Neural progenitor cell (in vitro differentiated cells): ENCODE measurements at places on chromosomes 3 and 15. TPM values are rescaled to one million over a fixed set of nuclear protein-coding genes. Genes with fewer than 3 reads are reported as not detected.

Gene CASR
- not detected in 2 replicates for total RNA-seq

Gene SLC7A14
- total RNA-seq, result under 0.01 TPM in 1 of 2 replicates, not detected in the other

Gene SPSB4
- total RNA-seq, result 4.9 and 10.7 TPM in 2 replicates

Gene PLA2G4E
- total RNA-seq, result not detected in 2 replicates

Gene NEK4
- 41.8 and 42.0 TPM in 2 replicates for total RNA-seq

Gene CPLX3
- not detected in 2 replicates for total RNA-seq

Gene SNRPN
- total RNA-seq, result 442 and 448 TPM in 2 replicates
